ENCODE measurements at places on chromosomes 2 and 18.

DNA sequence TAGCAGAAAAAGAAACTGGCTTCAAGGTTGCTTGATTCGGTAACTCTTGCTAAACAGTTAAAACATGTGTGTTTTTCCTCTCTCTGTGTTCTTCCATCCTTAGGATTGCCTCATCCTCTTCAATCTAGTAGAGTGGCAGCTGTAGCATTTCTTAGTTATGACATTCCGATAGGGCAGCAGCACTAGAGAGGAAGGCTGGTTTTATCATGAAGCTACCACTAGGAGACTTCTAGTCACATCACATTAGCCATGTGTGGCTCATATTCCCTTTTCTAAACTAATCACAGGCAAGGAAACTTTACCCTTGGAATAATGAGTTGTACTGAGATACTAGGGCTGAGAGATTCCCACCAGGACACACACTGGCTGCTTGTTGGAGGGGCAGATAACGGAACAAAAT, 187.6 kb downstream of the DOK6 start:
- no peak for DNase-seq

DNA sequence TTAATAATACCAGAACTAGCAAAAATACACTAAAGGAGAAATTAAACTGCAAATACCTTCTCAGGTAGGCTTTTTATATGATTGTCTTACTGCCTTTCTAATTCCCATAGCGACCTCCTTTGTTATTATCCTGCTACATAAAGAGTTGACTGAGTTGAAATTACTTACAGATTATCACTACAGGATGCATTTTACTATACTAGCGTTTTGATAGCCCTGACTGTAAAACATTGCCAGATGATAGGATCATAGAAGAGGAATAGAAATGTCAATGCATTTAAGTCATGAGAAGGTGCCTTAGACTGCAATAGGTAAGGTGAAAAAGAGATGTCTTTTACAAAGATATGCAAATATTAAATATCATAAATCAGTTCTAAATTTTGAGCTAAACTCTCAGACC, 639.7 kb downstream of the NRXN1 start:
- DNase-seq: no peak

- no peak for DNase-seq
These were observed 76.1 kb downstream of the THADA start for GRCh38 chr2:43519643-43520221.

GRCh38 chr2:73013936-73014335, 57.6 kb downstream of the SFXN5 start:
- no peak for DNase-seq

- DNase-seq: no peak
These were observed 147.2 kb upstream of the CELF4 start for GRCh38 chr18:37712776-37713175.

GRCh38 chr2:9565436-9566153, 10.0 kb upstream of the ADAM17 start:
- DNase-seq: no peak

- DNase-seq: no peak
These were observed 47.7 kb downstream of the TANK start for GRCh38 chr2:161207941-161208340.

DNA sequence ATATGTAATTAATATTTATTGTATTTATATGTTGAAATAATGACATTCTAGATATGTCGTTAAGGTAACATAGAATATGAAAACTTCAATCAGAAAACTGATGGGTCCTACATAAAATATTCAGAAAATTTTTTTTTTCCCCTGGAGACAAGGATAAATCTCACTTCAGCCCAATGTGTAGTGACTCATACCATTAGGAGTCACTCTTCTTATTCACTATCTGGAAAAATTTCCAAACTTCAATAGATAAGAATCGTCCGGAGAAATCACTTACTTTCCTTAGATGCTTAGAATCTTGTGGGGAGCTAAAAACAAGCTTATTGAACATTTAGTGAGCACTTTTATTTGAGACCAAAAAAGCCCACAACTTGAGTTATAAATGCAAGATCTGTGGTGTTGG, 4.6 kb downstream of the SERPINB13 start:
- DNase-seq: no peak

DNA sequence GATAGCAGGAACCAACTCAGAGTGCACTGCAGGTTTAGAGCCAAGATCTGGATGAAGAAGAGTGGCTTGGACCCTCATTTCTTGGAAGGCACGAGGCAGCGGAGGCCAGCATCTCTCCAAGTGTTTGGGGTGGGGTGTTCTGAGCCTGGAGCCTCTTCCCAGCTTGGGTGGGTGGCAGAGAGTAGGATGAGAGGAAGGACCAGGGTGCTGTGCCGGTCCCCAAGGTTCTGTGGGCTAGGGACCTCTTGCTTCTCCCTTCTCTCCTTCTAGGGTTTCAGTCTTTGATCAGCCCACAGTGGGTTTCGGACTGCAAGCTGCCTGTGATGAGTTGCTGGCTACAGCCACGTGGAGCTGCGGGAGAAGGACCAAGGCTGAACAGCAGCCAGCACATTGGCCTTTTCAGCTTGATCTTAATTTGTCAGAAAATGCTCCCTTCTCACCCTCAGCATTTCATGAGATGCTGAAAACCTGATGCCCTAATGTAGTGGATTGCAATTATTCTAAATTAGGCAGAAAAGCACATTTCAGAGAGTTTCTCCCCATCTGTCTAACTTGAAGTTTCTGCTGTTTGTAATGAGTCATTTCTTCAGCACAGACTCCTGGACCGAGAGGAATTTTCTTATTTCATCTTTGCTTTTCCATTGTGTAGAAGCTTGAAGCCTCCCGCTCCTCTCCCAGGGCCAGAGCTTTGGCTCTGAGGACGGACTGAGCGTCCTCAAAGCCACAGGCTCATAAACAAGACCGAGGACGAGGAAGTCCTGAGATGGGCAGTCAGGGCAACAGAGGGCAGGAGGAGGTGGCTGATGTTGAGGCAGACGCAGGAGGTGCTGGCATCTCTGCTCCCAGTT, 99.1 kb upstream of the HDAC4 start:
- no peak for DNase-seq

GRCh38 chr18:12934454-12935071, 13.2 kb upstream of the SEH1L start:
- peak; percentile 79 for DNase-seq

DNA sequence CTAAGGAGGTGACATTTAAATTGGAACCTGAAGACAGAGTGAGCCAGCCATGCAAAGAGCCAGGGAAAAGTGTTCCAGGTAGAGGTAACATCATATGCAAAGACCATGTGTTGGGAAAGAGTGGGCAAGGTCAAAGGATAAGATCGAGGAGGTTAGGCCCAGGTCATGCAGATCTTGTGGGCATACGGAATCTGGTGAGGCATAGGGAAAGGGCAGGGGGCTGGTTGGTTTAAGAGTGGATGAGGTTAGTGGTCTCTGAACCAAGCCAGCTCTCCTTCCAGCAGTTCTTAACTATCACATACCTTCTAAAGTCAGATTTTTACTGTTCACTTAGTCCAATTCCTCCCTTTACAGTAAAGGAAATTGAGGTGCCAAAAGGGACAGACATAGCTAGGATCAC, 3.0 kb downstream of the ANKRD53 start:
- DNase-seq: no peak

DNA sequence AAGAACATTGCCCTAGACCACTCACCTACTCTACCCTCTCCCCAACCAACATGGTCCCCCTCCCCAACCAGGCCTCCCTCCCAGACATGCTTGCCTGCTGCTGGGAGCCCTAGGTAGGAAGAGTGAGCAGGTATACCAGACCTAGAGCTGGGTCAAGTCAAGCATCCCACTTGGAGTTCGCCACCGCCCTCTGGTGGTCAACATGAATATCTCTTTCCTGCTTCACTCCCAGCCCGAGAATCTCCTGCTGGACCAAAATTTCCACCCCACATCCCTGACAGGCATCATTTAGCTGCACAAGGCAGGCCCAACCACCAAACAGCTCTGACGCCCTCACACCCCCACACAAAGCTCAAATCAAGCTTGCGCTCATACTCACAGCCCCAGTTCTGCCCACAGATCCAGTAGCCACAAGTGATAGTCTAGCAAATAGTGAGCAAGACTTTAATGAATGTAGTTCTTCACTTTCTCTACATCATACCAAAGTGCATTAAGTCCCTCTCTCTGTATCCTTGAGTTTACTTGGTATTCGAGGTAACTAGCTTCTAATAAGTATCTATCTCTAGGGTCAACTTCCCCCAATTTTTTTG, 116.0 kb downstream of the TNS1 start:
- DNase-seq: peak; percentile 76

GRCh38 chr18:43877616-43878321, 600.5 kb upstream of the SYT4 start:
- DNase-seq: no peak

- DNase-seq: no peak
These were observed 229.8 kb downstream of the LDLRAD4 start for GRCh38 chr18:13448335-13448795.

- no peak for DNase-seq
These were observed 125.3 kb downstream of the SH3RF3 start for GRCh38 chr2:109254174-109254904.

GRCh38 chr2:86358957-86359356, 21.5 kb upstream of the REEP1 start:
- DNase-seq: no peak

DNA sequence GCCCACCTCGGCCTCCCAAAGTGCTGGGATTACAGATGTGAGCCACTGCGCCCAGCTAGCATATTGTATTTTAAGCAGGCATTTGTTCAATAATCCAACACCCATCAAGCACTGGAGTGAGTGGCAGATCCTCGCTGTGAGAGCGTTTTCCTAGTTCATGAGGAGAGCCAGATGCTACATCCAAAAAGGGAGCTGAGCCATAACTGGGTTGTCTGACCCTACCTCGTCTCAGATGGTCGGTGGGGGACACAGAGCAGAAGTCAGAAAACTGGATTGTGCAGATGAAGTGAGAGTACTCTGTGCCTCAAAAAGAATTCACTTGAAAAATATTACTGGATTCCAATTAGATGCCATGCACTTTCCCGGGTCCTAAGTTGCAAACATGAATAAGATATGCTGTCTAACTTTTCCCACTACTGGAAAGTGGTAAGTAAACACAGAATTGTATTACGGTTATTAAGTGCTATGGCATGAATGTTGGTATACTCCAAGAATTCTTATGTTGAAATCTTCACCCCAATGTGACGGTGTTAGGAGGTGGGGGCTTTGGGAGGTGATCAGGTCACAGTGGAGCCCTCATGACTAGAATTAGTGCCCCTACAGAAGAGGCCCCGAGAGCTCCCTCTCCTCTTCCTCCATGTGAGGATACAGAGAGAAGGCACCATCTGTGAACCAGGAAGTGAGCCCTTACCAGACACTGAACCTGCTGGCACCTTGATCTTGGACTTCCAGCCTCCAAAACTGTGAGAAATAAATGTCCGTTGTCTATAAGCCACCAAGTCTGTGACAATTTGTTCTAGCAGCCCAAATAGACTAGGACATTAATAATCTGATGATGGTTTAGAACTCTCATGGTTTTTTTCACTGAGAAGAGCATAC, 21.5 kb downstream of the SOWAHC start:
- no peak for DNase-seq

DNA sequence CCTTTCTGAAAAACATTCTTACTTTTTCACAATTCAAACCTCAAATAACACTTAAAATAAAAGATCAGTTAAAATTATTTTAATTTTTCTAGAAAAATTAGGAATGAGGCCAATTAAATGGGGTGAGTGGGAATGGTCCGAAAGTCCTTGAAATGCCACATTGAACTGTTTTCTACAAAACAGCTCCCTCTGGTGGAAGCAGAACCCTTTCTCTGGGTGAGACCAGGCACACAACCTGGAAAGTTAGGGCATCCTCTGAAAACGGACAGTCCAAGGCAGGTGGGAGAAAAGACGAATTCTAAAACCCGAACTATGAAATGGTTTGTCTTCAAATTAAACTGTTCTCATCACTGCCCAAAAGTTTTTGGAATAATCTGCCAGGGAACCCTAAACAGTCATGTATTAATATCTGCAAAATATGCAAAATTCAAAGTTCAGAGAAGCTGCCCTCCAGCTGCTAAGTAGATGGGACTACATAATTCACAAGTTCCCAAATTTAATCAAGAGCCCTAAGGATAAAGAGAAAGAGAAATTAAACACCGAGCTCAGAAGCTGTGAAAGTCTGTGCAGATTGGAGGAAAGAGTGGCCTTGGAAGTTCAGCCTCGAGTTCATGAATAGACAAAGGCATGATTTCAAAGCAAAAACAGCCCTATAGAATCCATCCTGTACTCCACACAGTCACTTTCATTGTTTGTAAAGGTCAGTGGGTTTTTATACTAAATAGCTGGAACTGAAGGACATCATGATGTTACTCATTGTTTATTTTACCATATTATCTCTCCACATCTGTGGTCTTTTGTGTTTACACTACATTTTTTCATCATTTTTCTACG, 108.3 kb downstream of the PIEZO2 start:
- peak; percentile 11 for DNase-seq

DNA sequence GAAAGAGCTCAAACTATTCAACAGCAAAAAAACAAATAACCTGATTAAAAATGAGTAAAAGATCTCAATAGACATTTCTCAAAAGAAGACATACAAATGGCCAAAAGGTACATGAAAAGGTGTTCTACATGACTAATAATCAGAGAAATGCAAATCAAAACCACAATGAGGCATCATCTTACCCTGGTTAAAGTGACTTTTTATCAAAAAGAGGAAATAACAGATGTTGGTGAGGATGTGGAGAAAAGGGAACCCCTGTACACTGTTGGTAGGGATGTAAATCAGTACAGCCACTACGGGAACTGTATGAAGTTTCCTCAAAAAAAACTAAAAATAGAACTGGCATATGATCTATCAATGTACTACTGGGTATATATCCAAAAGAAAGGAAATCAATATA, 39.8 kb upstream of the TMEM163 start:
- DNase-seq: no peak

DNA sequence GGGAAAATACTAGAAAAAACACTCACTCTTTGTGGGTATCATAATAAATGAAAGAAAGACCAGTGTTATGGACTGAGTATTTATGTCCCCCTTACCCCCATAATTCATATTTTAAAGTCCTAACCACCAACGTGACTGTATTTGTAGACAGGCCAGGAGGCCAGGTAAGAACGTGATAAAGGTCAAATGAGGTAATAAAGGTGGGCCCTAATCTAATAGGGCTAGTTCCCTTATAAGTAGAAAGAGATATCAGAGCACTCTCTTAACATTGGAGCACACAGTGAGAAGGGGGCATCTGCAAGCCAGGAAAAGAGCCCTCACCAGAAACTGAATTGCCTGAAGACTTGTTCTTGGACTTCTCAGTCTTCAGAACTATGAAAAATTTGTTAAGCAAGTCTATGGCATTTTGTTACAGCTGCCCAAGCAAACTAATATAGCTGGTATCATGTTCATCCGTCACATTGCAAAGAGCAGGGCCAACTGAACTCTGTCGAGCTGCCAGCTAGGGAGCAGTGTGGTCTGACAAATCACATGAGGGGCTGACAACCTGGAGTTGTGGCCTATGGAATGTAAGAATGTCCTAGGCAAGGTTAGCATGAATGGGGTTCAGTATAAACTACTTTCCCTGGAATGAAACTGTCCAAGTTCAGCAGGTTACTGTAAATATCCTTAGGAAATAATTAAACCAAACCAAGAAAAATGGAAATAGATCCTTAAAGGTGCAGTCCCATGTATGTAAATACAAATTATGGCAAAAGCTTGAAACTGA, 280.9 kb downstream of the ZNF385B start:
- DNase-seq: no peak
